Stimulated activated CD4-positive, alpha-beta T cell treated with anti-CD3 and anti-CD28 coated beads, Interleukin-4, amount 100 ng/mL, for 4 hours (primary cell): ENCODE measurements at places on chromosomes 7 and 10.

DNA sequence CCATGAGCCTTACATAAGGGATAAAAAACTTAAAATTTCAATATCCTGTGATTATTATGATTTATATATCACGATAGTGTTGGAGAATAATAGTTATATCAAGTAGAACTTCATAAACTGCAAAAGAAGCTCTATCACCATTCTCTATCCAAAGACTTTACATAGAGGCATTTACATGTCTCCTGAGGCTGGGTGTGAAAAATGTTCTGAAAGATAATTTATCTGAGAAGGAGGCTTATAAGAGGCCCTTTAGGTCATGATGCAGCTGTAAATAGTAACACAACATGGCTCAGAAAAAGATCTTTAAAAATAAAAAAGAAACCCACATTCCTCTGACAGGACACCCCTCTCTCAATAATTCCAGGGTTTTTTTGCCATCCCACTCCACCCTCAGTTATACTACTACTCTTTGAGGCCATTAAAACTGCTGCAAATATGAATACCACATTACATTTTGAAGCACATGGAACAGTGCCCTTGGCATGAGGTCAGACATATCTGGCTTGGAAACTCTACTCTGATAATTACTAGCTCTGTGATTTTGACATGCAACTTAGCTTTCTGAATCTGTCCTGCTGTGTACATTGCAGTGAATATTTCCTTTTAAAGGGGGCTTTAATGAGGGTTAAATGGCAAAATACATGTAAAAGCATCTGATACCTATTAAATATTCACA is 55.5 kb downstream of the SLC16A12 start:
- DNase-seq: no peak

- DNase-seq: no peak
Observed at GRCh38 chr10:76257816-76258215, 826.4 kb downstream of the LRMDA start.

DNA sequence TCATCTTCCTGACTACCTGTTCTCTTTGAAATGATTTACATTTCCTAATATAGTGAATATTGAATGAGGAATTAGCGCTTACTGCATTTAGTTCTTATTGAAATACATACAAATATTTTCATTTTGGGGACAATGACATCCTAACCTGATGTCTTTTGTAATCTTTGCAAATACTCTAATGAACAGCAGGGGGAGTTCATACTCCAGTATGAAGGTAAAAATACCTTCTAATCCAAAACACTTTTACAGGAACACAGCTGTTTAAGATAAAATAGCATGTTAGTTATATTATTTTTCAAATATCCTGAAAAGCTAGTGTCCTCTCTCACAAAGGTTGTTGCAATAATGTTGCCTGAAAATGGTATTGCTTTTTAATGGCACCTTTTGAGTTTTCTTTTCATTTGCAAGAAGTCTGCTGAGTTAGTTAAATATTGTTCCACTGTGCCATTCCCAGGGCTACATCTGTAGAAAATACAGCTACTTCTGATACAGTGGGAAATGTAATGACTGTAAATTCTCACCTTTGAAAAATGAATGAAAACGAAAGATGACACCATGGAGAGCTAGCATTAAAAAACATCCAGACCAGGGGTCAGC is 400.0 kb downstream of the PHF14 start:
- DNase-seq: no peak

DNA sequence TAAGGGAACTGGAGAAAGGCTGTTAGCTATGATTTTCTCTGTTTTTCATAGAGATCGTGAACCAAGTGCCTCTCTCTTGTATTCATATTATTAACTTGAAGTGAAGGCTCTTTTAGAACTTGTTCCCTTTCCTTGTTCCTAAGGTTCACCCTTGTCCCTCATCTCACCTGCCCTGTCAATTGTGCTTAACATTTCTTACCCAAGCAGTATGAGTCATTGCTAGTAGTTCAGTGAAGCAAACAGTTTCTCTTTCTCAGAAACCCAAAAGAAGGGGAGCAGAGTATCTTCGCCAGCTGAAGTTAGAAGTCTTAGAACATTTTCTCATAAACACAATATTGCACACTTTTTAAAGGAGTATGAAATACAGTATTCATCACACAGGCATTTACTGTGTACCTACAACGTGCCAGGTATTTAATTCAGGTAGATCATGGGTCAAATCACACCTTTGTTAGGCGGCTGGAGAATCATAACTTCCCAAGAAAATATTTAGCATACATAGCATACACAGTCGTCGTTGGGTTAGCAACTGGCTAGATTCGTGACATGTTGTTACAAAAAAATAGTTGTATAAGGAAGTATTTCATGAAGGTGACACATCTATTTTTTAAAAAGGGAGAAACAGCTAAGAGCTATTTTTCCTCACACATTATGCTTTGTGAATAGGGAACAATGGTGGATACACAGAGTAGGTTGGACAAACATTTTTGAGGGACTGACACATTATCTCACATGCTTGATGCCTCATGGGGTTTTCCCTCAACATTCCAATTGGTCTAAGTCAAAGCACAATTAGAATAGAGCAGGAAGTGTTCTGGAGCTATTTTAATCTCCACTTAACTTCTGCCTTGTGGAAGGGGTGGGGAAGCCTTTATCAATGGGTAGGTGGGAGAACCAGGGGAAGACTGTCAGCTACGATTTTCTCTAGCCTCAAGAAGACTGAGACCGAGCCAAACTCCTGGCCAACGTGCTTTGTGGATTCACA is 13.2 kb downstream of the HDAC9 start:
- no peak for DNase-seq

GRCh38 chr7:122305475-122306319 is 1.1 kb upstream of the FEZF1 start:
- DNase-seq: no peak

DNA sequence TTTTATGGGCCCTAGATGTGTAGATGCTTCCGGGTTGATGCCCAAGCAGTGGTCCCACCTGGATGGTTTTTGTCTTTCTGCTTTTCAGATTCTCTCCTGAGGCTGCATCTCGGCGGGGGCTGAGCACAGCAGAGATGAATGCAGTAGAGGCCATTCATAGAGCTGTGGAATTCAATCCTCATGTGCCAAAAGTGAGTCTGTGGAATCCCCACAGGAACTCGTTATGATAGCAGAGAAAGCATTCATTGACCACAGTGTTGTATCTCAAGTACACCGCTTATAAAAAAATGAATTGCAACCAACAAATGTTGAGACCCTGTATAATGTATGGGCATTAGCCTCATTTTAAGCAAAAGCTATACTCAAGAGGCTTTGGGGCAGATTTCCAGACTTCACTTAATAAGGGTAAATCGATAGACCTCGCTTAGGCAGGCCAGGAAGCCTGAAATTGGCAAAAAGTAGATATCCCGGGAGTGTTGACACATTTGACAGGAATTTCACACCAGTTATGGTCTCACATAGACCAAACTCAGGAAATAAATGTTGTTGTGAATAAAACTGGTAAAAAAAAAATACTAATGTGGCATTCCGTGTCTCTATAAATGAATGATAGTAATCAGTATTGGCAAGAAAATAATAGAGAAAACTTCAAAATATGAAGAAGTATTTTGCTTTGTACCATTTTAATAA is 132.0 kb downstream of the WNT2 start:
- no peak for DNase-seq

GRCh38 chr10:84473136-84473535 is 144.7 kb downstream of the CCSER2 start:
- no peak for DNase-seq

DNA sequence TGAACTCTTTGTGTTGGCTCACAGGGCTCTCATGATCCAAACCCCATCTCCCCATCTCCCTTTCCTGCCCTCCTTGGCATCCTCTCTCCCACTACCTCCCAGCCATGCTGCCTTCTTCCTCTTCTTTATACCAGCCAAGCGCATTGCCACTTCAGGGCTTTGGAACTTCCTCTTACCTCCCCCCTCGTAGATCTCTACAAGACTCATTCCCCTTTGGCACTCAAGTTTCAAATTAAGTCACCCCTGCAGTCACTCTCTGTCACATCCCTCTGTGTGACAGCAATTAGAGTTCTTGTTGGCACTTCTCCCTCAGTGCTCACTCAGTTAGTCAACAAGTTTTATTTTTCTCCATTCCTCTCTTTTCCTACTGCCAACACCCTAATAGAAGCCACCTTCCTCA is 20.8 kb upstream of the NRP1 start:
- no peak for DNase-seq

DNA sequence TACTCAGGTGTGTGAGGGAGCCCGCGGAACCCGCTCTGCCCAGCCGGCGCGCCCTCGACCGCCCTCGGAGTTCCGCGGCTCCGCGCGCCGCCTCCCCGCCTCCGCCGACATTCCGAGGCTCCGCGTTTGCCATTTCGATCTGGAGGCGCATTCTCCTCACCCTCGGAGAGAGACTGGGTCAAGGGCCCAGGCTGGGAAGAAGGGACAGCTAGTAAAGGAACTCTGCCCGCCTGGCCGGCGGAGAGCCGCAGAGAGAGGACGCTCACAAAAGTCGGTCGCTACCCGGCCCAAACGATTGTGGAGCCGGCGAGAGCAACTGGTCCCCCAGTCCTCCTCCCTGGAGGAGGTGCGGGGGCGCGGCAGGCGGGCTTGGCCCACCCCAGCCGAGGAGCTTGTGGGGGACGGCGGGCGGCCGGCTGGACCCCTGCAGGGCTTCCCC is 74.5 kb upstream of the LEP start:
- no peak for DNase-seq

DNA sequence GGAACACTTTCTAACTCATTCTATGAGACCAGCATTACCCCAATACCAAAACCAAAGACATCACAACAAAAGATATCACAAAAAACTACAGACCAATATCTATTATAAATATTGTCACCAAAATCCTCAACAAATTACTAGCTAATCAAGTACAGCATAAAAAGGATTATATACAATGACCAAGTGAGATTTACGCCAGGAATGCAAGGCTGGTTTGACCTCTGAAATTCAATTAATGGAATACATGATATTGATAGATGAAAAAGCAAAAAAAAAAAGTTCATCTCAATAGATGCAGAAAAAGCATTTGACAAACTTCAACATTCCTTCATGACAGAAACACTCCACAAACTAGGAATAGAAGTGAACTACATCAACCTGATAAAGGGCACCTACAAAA is 175.3 kb downstream of the LCOR start:
- DNase-seq: no peak

GRCh38 chr10:126569513-126570244 is 100.8 kb downstream of the C10orf90 start:
- DNase-seq: no peak

DNA sequence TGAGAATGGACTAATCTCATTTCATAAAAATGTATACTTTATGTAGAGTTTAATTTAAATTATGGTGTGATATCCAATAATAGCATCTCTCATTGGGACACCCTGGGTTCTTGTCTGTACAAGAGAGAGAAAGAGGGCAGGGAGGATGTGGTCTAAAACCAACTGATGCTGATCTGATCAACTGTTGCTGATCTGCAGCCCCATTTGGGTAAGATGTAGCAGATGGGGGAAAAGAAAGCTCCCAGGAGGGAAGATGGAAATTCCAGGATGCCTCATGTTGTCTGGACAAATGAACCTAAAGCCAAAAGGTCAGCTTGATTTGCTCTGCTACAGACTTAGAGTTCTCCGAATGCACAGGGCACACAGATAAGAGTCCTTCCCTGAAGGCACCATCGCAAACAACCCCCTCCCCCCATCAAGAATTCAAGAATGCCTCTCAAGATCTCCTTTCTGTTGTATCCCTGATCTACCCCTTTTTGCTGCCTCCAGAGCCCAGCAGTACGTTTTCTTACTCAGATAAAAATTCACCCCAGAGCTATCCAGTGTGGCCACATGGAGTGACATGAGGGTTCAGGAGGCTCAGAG is 171.4 kb upstream of the INHBA start:
- no peak for DNase-seq

GRCh38 chr10:59134785-59135184 is 41.7 kb upstream of the PHYHIPL start:
- no peak for DNase-seq

- DNase-seq: no peak
Observed at GRCh38 chr10:93844979-93845626, 48.7 kb upstream of the SLC35G1 start.

GRCh38 chr7:79340212-79340611 is 113.3 kb downstream of the MAGI2 start:
- DNase-seq: no peak

DNA sequence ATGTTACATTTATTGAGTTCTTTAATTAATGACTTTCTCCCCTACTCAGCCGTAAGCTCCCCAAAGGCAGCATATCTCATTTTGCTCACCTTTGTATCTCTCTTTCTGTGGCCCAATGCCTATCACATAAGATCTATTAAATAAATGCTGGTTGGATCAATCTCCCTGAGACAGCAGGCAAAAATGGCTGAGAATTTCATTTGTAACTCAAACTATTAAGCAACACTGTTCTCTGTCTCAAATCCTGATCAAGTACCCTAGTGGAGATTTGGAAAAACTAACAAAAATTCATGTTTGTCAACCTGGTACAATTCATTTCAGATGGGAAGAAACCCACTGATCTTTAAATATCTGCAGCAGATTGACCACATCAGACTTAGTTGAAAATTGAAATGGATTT is 127.4 kb downstream of the ZFAND4 start:
- no peak for DNase-seq

GRCh38 chr7:154913638-154914307 is 89.2 kb downstream of the PAXIP1 start:
- peak; percentile 92 for DNase-seq

DNA sequence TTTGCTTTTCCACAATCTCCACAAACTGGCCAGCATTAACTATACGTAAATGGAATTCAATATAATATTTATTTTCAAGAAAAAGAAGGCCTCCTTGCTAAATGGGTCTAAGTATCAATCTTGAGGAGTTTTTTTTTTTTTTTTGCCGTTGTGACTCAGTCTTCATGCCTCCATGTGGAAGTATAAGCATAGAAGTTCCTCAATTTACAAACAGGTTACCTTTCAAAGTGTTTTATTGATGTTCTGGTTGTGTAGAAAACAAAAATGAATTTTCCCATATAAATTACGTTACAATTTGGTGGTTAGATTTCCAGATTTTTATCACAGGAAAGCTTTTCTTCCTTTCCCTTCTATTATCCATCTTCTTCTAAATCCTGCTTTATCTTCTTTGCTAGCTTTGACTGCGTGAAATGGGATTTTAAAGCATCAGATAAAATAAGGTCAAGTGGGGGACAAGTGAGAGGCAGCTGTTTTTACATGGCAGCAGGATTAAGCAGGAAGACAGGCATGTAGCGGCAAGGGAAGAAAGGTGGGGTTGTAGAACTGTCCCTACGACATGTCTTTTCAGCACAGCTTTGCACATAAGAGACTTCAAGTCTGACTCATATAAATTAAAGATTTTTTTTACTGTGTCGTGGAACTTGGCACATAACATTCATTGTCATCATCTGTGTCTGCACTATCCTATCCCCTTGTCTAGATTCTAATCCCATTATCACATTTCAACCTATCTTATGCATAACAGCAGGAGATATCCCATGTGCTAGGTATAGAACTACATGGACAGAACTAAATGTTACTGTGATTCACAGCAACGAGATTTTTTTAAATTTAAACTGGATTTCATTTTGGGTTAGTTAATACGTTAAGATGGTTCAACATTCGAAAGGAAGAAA is 135.3 kb upstream of the FAM3C start:
- no peak for DNase-seq

GRCh38 chr10:86310702-86311101 is 55.9 kb downstream of the GRID1 start:
- DNase-seq: no peak

- no peak for DNase-seq
Observed at GRCh38 chr10:66144016-66144415, 781.8 kb upstream of the LRRTM3 start.

GRCh38 chr7:108313086-108313485 is 143.2 kb downstream of the NRCAM start:
- DNase-seq: no peak

GRCh38 chr7:73717991-73718405 is 1.5 kb downstream of the STX1A start:
- DNase-seq: peak; percentile 64

- DNase-seq: no peak
Observed at GRCh38 chr10:103555325-103555649, 61.8 kb downstream of the NEURL1 start.
